NCI-H446 (cell line): ENCODE measurements at places on chromosomes 2 and 18.

GRCh38 chr2:134973241-134974138, 54.9 kb downstream of the CCNT2 start:
- no peak for DNase-seq

GRCh38 chr2:39732482-39732881, 46.6 kb downstream of the THUMPD2 start:
- DNase-seq: no peak

GRCh38 chr2:239085201-239085992, 237.5 kb downstream of the TWIST2 start:
- DNase-seq: no peak

GRCh38 chr2:149084924-149085795, 46.7 kb downstream of the LYPD6B start:
- no peak for DNase-seq

GRCh38 chr2:227864161-227864756, 7.2 kb upstream of the DAW1 start:
- no peak for DNase-seq

GRCh38 chr2:239399921-239400595, 762 bp downstream of the HDAC4 start:
- no peak for DNase-seq
